NCI-H82 (cell line): ENCODE measurements at places on chromosomes 16 and 17.

- peak; percentile 86 for DNase-seq
These were observed 2.6 kb downstream of the SHBG start for GRCh38 chr17:7632492-7632894.

DNA sequence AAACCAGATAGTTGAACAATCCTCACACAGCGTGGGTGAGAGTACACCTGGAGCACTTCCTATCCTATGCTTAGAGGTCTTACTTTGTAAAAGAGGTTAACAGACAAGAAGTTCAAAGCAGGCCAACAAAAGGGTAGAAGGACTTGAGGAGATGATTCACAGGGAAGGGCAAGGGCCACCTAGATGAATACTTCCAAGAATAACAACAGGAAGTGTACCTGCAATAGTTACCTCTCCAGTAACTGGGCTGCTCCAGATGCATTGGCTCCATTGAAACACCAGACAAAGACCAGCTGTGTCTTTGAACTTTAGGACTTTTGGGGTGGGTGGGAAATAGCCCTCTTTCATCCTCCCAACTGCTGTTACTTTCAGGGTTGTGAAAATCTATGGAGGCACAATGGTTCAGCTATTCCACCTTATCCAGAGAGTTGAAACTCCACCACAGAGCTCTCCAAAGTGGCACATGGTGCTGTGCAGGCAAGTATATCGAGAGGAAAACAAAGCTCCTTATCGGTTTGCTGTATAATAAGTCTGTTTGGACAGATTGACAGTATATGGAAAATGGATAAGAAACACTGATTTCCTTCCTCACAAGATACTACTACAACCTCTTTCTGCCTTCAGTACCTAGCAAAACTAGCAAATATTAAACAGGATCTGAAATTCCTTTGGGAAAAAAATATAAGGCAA, 22.7 kb downstream of the RNF43 start:
- DNase-seq: no peak

DNA sequence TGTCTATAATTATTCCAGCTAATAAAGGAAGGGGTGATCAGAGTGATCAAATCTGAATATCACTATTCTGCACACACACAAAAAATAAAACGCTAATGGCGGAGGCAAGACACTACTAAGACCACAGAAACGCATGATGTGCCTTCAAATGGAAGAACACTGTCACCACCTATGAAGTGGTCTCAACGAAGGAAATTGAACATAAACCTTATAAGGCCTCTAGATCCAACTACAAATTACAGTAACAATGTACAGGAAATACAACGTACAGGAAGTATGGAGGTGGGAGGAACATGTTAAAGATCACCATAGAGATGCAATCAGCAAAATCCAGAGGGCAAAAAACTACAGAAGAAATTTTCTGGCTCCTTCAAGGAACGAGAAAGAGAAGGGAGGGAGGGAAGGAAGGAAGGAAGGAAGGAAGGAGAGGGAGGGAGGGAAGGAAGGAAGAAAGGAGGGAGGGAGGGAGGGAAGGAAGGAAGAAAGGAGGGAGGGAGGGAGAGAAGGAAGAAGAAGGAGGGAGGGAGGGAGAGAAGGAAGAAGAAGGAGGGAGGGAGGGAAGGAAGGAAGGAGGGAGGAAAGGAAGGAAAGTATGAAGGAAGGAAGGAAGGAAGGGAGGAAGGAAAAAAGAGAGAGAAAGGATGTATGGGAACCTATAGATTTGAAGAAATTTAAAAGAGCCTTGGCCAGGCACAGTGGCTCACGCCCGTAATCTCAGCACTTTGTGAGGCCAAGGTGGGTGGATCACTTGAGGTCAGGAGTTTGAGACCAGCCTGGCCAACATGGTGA, 3.1 kb upstream of the SGCA start:
- DNase-seq: no peak

- DNase-seq: peak; percentile 63
These were observed 862 bp downstream of the DCAKD start for GRCh38 chr17:45050481-45051059.

DNA sequence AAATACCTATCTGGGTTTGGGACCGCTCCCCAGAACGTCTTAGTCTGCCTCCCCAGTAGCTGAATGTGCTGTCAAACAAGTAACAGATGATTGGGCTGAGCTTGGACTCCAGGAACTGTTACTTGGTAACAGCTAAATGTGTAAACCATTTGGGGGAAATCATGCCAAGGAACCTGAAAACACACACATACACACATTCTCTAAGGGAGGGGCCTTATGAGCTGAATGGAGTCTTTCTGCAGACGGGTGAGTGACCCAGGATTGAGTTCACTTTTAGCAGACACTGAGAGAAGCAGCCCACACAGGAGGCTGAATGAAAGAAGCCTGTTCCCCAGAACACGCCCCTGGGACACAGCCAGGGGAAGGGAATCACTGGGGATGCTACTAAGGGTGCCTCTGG, 1.6 kb downstream of the ACLY start:
- no peak for DNase-seq

- peak; percentile 32 for DNase-seq
These were observed 1.6 kb upstream of the N4BP1 start for GRCh38 chr16:48611329-48612137.

GRCh38 chr17:50361561-50362480, 11.2 kb downstream of the MRPL27 start:
- peak; percentile 76 for DNase-seq

GRCh38 chr17:18206962-18207361, 18.5 kb upstream of the LLGL1 start:
- DNase-seq: no peak

GRCh38 chr16:84396537-84397008, 28.2 kb downstream of the ATP2C2 start:
- DNase-seq: no peak

GRCh38 chr16:1531638-1531910, 1.9 kb upstream of the TMEM204 start:
- no peak for DNase-seq

- DNase-seq: no peak
These were observed 762 bp upstream of the RBL2 start for GRCh38 chr16:53433509-53433908.

DNA sequence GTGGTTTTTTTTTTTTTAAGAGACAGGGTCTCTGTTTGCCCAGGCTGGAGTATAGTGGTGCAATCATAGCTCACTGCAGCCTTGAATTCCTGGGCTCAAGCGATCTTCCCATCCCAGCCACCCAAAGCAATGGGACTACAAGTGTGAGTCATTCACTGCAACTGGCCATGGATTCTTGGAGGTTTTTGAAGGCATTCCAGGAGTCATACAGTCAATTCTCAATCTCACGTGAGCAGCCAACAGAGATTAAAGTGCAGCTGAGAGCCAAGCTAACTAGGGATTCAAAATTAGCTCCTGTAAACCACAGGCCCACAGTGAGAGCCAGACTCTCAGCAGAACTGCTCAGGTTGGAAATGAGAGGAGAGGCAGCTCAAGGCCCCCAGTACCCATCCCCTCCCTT, 30.2 kb downstream of the XPO6 start:
- no peak for DNase-seq

DNA sequence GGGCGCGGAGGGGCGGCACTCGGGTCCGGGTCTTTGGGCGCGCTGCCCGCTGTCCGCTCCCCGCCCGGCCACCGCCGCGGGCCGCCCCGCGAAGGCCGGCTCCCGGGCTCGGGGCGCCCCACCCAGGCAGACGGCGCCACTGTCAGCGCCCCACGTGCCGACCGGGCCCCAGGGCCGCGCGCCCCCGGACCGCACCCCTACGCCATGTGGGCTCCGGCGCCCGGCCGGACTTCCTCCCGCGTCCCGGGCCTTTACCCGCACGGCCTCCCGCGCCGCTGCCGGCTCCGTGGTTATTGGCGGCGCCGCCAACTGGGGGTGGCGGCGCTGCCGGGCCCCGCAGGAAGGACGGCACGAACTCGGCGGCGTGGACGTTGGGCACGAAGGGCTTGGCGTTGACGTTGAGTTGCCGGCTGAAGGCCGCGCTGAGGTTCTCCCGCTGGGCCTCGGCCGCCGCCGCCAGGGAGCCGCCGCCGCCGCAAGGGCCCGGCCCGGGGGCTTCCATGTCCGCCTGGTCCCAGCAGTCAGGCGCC, 577 bp downstream of the GSPT1 start:
- DNase-seq: no peak

DNA sequence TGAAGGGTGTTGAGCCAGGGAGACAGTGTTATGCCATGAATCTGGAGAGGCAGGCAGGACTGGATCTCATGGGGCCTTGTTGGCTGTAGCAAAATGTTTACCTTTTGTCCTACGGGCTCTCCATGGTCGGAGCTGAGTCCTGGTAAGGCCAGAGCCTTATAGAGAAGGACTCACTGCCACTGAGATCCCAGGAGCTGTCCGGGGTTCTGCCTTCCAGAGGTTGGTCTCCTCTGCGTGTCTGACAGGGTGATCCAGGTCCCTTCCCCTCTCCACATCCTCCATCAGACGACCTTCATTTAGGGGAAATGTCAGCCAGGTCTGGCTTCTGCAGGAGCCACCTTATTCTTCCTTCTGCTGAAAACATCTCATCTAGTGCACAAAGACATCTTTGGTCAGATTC, 285.2 kb upstream of the N4BP1 start:
- no peak for DNase-seq

DNA sequence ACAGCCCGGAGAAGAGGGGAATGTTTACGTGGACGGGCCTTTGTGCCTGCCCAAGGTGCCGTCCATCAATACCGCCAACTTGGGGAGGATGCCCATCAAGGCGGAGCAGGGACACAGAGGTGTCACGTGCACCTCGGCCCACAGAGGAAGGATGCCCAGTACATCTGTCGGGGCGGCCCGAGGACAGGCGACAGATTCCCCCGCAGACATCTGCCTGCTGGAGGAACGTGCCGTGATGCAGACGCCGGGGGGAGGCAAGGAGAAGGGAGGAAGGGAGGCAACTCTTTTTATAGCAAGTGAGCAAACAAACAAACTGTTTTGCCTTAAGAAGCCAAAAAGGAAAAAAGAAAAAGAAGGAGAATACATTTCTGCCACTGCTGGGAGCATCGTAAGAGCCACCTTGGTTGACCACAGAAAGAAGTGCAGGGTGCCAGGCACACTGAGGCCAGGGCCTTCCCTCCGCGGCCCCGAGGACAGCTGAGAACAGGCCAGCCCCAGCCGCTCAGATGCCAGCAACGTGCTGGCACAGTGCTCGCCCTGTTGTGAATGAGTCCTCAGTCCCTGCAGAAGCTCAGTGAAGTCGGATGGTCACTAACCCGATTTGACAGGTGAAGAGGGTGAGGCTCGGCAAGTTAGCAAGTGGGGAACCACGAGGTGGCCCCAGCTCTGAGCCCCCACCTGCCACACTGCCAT, 146.4 kb downstream of the RBFOX3 start:
- no peak for DNase-seq

GRCh38 chr17:69578385-69578936, 164.0 kb downstream of the MAP2K6 start:
- no peak for DNase-seq

- DNase-seq: no peak
These were observed 12.3 kb upstream of the MYCBPAP start for GRCh38 chr17:50495918-50496317.

GRCh38 chr16:85321509-85322271, 209.4 kb upstream of the CIBAR2 start:
- no peak for DNase-seq

DNA sequence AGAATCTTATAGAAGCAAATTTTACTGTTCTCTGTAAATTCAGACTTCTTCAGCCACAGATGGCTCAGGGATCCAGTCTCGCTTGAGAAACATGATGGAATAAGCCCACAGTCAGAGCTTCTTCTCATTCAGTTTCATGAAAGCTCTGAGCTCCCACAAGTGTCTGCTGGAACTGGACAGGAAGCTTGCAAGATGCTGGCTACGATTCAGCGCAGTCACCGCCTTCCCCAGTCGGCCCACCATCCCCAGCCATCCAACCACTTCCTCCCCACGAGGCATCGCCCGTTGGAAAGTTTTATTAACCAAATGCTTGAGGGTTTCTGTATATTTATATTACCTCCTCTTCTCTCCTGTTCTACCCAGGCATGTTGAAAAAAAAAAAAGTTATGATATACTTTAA, 171.7 kb downstream of the ZFHX3 start:
- DNase-seq: no peak

DNA sequence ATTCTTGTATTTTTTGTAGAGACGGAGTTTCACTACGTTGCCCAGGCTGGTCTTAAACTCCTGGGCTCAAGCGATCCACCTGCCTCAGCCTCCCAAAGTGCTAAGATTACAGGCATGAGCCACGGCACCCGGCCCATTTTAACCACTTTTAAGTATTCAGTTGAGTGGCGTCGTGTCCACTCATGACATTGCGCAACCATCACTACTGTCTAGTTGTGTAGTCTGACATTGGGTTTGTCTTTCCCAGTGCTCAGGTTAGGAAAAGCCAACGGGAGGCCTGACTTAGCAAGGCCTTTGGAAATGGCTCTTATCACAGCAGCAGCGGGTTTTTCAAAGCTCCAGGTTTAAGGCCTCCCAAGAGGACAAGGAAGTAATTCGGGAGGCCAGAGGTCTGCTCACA, 58.7 kb downstream of the LITAF start:
- no peak for DNase-seq

GRCh38 chr17:50920891-50921586, 54.9 kb upstream of the TOB1 start:
- DNase-seq: peak; percentile 63

- peak; percentile 99 for DNase-seq
These were observed 43.4 kb upstream of the CRHR1 start for GRCh38 chr17:45740553-45741330.

DNA sequence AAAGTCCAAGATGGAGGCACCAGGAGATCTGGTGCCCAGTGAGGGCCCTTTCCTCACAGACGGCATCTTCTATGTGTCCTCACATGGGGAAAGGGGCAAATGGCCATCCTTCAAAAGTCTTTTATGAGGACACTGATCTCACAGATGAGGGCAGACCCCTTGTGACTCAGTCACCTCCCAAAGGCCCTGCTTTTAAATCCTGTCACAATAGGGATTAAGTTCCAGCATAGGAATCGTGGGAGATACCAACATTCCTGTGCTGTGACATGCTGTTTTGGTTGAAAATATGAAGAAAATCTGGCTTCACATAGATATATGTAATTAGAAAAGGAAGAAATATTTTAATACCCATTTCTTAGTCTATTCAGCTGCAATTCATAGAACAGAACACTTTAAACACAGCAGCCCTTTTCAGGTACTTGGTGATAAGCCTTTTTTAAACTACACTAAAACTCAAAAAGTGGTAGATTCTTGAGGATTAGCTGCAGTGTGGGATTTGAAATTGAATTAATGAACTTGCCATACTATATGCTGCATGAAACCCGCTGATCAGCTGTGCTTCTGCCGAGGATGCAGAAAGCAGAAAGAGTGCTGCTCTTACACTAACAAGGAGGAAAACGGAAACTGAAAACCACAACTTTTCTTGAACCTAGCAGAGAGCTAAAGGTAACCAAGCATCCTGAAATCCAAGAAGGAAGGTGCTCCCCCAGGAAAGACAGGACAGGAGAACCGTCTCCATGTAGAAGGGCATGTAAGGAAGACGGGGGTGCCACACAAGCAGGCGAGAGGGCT, 32.7 kb downstream of the VPS53 start:
- DNase-seq: no peak
